ENCODE measurements at places on chromosomes 11 and 22. TPM values are rescaled to one million over a fixed set of nuclear protein-coding genes. Genes with fewer than 3 reads are reported as not detected.

DNA sequence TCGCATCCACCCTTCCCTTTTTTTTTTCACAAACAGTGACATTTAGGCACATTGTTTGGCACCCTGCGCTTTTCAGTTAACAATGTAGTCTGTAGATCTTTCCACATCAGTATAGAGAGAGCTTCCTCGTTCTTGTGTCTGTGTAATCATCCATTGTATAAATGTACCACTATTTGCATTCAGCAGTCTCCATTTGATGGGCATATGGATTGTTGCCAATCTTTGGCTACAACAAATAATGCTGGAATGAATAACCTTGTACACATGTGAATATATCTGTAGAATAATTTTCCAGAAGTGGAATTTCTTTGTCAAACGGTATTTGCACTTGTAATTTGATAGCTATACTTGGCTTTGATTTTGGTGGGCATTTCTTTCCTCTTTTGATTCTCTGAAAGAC, 17.1 kb downstream of the MPEG1 start:
- no peak for DNase-seq

GRCh38 chr22:42743501-42743991, 22.9 kb upstream of the A4GALT start:
- peak; percentile 20 for DNase-seq

DNA sequence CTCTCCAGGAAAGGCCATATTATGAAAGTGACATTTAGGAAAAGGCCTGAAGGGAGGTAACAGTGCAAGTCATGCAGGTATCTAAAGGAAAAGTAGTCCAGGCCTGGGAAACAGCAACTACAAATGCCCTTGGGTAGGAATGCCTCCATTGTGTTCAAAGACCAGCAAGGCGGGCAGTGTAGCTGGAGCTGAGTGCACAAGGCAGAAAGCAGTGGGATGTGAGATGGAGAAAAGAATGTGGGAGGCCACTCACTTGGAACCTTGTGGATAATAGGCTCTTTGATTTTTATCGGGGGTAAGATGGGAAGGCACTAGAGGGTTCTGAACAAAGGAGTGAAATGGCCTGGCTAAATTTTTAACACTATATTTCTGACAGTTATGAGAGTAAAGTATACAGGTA, 188.6 kb downstream of the PGR start:
- no peak for DNase-seq

DNA sequence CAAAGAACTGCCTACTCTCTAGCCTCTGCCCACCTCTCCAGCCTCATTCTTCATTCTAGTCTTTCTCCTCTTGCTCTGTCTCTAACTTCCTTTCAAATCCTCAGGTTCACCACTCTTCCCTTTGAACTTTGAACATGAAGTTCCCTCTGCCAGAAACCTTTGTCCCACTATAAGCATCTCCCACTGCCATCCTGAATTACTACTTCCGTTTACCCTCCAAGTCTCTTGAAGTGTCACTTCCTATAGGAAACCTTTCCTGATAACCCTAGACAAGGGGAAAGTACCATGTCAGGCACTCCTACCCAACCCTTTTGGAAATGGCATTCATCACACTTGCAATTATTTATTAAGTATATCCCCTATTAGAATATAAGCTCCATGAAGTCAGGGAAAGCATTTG, 3.1 kb downstream of the RAB30 start:
- no peak for DNase-seq

The DUSP8 gene
- 2.9 TPM for total RNA-seq

The GSTT2 gene
- not detected for total RNA-seq

DNA sequence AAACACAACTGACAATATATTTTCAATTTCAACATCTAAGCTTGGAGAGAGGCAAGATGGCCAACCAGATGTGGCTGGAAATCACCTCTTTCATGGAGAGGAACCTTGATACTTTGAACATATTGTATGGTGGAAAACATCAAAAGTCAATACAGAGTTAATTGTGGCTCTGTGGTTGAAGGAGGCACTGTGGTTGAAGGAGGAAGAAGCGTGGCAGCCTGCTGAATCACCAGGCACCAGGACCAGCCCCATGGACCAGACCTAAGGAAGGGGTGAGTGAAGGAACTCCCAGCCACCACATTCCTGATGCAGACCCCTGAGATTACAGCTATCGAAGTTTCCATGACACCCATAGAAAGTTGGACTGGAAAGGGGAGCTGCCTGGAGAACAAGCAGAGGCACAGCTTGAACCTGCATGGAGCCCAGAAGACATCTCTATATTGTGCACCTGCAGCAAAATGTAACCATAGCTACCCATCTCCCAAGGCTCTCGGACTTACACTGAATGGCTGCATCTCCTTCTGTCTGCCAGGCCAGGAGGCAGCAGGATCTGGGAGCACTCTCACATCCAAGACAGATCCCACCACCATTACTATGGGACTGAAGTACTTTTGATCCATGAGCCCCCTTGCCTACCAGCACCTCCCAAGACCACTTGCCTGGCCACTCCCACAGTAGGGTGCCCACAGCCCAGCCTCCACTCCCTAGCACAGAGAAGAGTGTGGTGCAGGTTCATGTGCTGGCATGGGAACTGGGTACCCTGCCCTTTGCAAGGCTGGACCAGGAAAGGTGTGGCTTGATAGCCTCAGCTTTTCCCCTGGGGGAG, 79.8 kb upstream of the SC5D start:
- no peak for DNase-seq

DNA sequence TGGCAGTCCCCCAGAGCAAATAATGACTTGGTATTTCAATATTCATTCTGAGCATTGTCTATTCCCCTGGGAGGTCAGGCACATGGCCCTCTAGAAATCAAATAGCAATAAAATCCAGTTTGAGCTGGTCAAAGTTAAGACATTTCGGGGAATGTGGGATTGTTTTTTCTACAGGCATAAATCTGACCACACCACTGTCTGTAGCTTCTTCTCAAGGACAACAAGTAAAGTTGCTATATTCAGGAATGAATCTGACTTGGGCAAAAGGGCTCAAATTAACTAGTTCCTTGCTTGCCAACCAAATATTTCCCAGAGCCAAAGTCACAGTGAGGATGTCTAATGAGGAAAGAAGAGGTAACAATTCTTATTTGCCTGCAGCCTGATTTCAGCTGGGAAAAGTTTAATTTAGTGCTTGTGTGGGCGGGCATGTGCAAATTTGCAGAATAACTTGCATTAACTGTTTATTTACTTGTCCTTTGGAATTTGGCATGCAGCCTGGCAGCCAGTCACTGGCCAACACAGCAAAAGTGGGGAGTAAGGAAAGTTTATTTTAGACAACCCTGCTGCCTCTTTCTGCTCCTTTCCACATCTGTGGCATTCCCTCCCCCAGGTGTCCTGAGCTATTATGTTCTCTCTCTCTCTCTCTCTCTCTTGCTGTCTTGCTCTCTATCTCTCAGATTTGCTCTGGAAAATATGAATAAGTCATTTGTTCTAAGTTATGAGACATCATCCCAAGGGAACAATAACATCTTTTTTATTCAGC, 51.2 kb upstream of the ARHGAP20 start:
- no peak for DNase-seq

GRCh38 chr11:46238078-46238966, 39.1 kb upstream of the CREB3L1 start:
- DNase-seq: peak; percentile 27

GRCh38 chr11:68257477-68258362, 14.1 kb downstream of the C11orf24 start:
- DNase-seq: peak; percentile 94

DNA sequence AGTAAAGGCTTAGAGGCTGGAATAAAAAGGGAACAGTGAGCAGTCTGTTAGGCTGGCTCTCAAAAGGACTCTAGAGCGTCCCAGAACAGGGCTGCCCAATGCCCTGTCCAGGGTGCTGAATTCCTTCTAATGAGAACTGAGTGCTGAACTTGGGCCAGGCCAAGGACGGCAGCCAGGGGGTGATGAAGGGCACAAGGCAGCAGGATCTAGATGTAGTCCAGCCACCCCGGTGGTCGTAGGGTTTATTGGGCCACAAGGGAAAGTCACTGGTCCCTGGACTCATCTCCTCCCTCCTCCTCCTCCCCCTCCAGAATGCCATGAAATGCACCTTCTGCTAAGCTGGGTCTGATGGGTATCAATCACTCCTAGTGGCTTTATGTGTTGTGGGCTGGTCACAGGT, 19.2 kb downstream of the NPTXR start:
- DNase-seq: peak; percentile 56
